NCI-H226 (cell line): ENCODE measurements at places on chromosomes 1 and 21.

GRCh38 chr1:154797175-154797574, 72.9 kb downstream of the KCNN3 start:
- no peak for DNase-seq

DNA sequence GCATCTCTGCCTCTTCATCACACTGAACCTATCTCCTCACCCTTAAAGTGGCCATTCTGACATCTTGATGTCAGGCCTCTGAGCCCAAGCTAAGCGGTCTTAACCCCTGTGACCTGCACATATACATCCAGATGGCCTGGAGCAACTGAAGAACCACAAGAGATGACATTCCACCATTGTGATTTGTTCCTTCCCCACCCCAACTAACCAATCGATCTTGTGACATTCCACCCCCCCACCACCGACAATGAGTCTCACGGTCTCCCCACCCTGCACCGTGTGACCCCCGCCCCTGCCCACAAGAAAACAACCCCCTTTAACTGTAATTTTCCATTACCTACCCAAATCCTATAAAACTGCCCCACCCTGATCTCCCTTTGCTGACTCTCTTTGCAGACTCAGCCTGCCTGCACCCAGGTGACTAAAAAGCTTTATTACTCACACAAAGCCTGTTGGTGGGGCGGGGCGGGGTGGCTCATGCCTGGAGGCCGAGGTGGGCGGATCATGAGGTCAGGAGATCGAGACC, 21.0 kb upstream of the PINK1 start:
- DNase-seq, result peak; percentile 65

DNA sequence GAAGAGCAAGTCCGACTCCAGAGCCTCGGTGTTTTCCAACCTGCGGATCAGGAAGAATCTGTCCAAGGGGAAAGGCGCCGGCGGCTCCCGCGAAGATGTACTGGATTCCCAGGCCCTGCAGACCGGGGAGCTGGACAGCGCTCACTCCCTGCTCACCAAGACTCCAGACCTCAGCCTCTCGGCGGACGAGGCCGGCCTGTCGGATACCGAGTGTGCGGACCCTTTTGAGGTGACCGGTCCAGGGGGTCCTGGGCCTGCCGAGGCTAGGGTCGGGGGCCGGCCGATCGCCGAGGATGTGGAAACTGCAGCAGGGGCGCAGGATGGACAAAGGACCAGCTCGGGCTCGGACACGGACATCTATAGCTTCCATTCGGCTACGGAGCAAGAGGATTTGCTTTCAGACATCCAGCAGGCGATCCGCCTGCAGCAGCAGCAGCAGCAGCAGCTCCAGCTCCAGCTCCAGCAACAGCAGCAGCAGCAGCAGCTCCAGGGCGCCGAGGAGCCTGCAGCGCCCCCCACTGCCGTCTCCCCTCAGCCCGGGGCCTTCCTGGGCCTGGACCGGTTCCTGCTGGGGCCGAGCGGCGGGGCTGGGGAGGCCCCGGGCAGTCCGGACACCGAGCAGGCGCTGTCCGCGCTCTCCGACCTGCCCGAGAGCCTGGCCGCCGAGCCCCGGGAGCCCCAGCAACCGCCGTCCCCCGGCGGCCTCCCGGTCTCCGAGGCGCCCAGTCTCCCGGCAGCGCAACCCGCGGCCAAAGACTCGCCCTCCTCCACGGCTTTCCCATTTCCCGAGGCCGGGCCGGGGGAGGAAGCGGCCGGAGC, 827 bp downstream of the FMN2 start:
- no peak for DNase-seq

- DNase-seq, result no peak
These were observed 5.8 kb downstream of the RGS1 start for GRCh38 chr1:192581131-192581927.

GRCh38 chr1:153752571-153753195, 22.5 kb upstream of the SLC27A3 start:
- peak; percentile 97 for DNase-seq

GRCh38 chr1:66223681-66224080, 310.3 kb upstream of the SGIP1 start:
- DNase-seq, result no peak

DNA sequence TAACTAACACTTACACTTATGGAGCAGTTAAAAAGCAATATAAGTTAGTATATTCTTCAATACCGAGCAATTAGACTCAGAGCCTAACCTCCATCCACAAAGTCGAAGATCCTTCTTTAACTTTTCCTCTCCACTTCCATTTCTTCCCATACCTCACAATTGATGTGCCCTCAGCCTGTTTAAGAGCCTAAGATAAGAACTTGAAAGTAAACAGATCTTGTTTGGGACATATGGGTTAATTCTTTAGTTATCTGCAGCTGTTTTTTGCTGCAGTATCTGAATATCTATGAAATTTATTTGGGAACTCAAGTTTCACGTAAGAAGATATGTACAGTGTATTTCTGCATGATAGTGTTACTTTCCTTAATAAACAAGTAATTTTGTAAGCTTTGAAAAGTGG, 51.5 kb downstream of the MIGA1 start:
- no peak for DNase-seq

DNA sequence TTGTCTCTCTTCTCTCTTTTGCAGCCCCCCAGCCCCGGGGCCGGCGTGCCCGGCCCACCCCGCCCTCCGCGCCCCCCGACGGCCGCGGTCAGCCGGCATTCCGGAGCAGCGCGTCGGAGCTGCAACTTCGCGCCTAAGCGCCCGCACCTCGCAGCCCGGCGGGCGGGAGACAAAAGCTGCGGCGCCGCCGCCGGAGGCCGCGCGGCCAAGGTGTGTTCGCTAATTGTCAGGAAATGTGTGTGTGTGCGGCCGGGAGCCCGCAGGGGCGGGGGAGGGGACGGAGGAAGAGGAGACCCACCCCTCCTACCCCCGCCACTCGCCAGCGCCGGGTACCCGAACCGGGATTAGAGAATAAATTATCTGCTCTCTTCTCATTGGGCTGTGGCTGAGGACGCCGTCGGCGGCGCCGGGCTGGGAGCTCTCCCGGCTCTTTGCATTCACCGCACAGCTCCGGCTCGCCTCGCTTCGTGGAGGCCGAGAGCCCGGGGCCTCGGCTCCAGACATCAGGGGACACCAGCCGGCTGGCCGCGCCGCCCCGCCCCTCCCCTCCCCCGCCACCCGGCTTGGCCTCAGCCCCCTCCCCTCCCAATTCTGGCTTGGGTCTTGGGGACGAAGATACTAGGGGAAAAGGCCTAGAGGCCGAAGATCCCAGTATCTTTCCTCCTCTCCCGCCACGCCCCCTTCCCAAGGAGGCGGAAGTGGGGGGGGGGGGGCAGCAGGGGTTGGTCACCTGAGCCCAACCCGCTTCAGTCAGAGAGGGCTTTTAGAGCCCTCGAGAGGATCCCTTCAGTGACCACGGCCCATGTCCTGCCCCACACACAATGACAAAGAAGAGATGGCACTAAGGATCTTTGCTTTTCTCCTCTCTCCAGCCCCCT, 1.3 kb upstream of the BLACAT1 start:
- no peak for DNase-seq

DNA sequence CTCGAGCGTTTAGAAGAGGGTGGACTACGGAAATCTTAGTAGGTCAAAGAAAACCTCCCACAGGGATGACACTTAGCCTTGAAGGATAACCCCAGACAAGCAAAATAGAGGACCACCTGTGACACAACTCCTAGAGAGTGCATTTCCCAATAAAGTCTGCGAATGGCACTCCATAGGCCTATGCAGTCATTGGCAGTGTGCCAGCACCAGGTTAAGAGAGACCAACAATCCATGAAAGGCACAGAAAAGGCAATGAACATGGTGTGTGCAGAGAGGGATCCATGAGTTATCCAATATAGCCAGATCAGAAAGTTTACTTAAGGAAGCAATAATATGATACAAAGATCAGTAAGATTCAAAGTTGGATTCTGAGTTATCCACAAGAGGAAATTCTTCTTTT, 45.2 kb upstream of the FMO2 start:
- DNase-seq, result no peak

DNA sequence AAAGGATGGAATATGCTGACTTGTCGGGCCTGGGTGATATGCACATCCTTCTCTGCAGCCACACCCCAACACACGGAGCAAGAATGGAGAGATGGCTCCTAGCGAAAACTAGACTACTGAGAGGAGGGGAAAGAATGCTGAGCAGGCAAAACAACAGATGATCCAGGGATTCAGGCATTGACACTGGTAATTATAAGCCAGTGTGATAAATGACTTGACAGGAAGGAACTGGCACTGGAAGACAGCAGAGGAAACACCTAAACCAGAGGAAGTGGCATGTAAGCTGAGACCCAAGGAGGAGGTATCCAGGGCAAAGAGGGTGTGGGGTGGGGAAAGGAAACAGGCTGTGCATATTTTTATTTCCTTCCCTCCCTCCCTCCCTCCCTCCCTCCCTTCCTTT, 31.7 kb upstream of the KHDRBS1 start:
- DNase-seq, result no peak

DNA sequence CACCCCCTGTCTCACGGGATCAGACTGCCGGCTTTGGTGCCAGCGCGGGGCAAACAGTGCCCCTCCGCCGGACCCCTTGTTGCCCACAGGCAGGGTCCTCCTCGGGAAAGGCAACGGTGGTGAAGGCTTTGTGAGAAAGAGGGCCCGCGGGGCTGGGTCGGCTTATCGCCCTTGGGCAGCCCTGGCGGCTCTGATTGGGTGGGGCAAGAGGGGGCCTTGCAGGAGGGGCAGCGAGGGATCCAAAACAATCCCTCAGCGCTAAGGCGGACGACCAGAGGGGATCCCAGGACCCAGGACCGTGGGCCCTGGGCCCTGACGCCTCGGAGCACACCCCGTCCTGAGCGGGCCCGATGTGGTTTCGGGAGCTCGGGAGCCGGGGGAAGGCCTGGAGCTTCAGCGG, 3.9 kb upstream of the ZNF678 start:
- no peak for DNase-seq

GRCh38 chr1:199742547-199742946, 285.0 kb upstream of the NR5A2 start:
- DNase-seq, result peak; percentile 93

- peak; percentile 75 for DNase-seq
These were observed 921 bp upstream of the MIB2 start for GRCh38 chr1:1614204-1614953.

DNA sequence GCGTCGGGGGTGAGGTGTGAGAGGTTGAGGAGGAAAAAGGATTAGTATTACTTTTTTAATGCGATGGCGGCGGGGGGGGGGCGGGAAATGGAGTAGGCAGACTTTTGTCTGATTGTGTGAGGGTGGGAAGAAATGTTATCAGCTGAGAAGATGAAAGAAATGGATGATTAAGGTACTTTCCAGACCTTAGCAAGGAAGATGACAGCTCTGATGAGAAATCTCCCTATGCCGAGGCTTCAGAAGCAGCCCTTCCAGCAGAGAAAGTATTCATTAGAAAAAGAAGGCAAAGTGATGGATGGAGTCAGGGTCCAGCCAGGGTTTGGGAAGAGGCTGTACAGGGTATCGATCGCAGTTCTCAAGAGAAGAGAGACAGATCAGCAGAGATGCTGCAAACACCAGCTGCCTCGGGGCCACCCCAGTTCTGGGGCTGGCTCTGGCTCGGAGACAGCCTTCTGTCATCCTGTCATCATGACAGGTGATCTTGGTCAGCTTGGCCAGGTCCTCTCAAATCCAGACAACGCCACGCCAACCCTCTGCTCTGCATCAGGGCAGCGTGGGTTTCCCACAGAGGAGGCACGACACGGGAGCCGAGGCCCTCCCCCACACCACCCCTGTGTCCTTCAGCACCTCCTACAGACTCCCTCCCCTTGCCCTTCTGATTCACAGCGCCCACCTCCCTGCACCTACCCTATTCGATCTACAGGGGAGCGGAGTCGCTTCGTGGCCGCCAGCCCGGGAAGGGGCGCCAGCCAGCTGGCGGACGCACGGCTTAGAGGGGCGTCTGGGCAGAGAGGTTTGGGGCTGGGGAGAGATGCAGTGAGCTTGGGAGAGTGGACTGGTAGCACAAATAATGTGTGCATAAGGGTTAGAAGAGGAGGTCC, 674 bp upstream of the ATXN7L2 start:
- no peak for DNase-seq

GRCh38 chr1:67211589-67212563, 45.6 kb downstream of the IL23R start:
- no peak for DNase-seq

DNA sequence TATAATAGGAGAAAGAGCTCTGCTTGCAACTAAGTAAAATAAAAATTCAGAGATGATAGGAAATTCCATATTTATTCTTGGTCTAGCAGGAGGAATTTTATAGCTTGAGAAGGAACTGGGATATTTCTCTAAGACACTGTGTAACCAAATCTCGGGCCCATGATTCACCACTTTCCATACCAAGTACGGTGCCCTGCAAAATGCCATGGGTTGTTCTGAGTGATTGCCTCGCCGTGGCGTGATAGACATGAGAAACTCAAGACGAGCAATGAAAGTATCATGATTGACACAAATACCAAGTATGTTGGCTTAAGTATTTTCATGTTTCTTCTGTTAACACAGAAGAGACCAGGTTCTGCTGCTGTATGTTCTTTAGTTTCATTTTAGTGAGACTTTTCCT, 167.2 kb downstream of the LMO4 start:
- DNase-seq, result no peak

DNA sequence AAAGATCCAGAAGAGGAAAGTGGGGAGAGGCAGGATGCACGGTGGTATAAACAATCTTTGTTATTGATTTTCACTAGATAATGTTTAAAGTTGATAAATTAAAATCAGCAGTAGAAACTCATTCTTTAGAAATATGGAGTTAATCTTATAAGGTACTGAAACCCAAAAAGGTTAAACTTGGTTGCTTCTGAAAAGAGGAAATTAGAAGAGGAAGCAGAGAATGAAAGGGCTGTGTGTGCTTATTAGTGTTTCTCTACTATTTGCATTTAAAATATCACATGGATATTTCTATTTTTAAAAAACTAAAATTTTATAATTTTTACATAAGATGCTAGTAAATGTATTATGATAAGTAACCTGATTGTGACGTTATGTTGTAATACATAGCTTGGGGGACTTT, 24.4 kb downstream of the C1orf141 start:
- no peak for DNase-seq

DNA sequence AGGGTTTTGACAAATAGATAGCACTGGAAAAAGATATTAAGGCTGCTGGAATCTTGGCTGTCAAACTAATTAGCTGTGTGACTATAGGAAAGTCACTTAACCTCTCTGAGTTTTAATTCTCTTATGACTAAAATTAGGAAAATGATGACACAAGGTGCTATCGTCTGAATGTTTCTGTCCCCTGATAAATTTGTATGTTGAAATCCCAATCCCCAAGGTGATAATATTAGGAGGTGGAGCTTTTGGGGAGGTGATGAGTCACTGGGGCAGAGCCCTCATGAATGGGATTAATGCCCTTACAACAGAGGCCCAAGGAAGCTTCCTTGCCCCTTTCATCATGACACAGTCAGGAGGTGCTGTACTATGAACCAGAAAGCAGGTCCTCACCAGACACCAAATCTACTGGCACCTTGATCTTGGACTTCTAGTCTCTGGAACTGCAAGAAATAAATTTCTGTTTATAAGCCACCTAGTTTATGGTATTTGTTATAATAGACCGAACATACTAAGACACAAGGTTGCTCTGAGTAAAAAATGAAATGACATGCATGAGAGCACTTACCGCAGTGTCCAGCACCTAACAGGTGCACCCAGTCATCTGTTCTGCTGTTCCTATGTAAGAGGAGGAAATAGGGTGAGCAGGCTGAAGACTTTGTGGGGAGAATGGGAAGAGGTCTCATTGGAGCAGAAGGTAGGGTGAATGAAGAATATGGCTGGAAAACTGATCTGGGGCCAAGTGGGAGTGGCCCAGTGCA, 26.3 kb upstream of the DISP1 start:
- DNase-seq, result no peak
